ENCODE measurements at places on chromosomes 7 and 10.

DNA sequence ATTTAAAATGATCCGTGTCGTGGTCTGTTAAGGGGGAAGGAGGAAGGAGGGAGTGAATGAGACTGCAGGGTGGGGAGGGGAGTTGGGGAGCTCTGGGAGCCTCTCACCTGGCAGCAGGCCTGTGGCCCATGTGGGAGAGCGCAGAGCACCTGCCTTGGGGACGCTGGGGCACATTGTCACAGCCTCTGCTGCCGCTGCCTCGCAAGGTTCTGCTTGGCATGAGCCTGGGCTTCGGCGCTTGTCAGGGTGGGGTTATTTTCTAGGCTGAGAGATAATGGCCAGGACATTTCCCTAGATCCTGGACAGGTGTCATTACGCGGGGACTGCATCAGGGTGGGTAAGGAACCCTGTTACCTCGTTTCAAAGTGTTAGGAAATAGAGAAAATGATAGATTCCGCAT lies 2.2 kb upstream of the SUN1 start:
- no peak for DNase-seq

- no peak for DNase-seq
These were observed 7.3 kb upstream of the KLHDC10 start for GRCh38 chr7:130063036-130063435.

GRCh38 chr10:24513155-24513554 lies 210.5 kb downstream of the ARHGAP21 start:
- no peak for DNase-seq

DNA sequence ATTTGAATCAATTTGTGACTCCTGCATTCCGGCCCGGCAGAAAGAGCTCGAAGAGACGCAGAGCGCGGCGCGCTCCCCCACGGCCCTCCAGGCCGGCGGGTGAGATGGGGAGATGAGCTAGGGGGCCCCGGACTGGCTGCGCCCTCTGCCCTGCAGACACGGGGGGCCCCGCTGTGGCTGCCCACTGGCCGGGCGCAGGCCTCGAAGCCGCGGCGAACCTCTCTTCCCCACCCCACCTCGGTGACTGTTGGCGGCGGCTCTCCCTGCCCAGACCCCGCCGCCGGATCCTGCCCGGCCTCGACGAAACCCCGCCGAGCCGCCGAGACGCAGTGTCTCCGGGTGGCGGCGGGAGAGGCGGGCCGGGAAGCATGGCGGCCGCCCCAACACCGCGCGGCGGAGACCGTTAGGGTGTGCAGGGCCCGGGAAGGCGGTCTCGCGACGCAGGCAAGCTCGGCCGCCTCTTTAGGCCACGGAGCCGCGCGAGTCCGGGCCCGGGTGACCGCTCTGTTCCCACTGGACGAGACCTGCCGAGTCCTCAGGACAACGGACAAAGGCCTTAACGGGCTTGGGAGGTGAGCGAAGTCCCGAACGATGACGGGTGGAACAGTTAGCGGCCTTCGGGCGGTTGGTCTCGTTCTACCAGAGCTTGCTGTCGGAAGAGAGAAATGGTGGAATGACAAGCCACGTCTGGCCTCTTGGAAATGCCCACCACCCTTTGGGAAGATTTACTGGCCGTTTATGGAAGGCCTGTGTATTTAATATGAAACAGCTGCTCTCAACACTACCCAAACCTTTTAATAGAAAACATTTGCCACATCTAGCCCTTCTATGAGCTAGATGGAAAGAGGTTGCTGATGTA lies 24.3 kb downstream of the NUP42 start:
- DNase-seq, result no peak

- DNase-seq, result peak; percentile 47
These were observed 1.3 kb downstream of the SP8 start for GRCh38 chr7:20785157-20786048.

DNA sequence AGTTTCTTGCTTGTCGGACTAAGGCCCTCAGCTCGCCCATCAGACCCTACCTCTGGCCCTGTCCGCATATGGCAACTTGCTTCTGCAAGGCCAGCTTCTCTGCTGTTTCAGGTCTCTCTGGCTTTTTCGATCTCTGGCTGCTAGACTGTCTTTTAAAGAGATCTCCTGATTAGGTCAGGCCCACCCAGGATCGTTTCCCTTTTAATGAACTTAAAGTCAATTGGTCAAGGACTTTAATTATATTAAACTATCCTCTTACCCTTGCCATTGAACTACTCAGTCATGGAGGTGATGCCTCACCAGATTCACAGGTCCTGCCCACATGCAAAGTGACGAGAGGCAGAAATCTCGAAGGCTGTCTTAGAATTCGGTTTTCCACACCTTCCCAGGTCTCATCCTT lies 670.9 kb downstream of the GATA3 start:
- DNase-seq, result no peak

GRCh38 chr10:62297857-62298256 lies 29.2 kb upstream of the RTKN2 start:
- DNase-seq, result no peak

DNA sequence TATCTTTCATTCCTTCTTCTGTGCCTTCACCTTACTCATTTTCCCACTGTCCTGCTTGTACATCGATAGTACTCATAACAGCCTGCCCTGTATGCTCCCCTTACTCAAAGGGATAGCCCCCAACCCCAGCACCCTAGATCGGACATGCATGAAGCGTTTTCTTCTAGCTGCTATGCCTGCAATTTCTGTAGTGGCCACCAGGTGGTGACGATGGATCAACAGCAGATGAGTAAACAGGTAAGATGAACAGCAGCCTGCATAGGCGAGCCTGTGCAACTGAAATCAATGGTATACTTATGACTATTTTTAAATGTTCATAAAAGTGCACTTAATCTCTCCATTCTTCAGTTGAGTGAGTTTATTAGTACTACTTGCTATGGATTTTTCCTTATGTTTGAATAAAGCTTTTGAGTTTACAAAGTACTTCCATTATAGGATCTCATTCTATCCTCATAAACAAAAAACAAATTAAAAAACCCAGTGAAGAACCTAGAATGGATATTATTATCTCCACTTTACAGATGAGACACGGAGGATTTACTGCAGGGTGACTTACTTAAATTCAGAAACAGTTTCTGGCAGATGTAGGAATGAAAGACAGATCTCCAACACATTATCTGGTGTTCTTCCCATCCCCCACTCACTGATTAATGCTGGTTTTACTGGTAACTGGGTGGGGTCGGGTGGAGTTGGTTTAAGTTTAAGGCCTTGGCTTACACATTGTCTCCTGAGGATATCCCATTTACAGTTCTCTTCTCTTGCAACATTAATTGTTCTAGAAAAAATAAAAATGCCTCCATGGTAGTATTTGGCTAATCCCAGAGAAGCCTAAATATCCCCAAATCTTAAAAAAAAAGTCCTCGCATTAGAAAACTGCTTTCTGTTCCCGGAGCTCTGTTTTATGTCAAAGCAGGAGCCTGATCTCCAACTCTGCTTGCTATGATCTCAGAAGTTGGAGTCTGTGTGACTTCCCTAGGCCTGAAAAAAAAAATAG lies 222.1 kb downstream of the GLI3 start:
- no peak for DNase-seq

- DNase-seq, result peak; percentile 8
These were observed 83.5 kb downstream of the GNAT3 start for GRCh38 chr7:80428161-80429054.

- DNase-seq, result no peak
These were observed 75.6 kb upstream of the DDC start for GRCh38 chr7:50640779-50641178.

- no peak for DNase-seq
These were observed 49.7 kb downstream of the C10orf120 start for GRCh38 chr10:122649903-122650302.

DNA sequence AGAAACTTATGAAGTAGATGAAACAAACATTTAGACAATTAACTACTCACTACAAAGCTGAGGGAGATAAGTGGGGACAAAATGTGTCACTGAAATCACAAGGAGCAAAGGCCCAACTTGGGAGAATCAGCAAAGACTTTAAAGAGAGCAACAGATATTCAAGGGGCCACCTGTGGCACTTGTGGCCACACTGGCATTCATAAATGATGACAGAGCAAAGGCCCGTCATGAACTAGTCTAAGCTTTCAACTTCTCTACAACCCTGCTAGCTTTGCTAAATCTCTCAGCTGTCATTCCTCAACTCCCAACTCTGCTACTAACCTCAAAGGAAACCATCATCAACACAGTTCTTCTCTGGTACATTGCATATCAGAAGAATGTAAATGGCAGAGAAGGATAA lies 178.4 kb downstream of the CPEB3 start:
- DNase-seq, result no peak

- DNase-seq, result no peak
These were observed 13.8 kb downstream of the RSBN1L start for GRCh38 chr7:77710067-77710466.

- no peak for DNase-seq
These were observed 225.9 kb downstream of the WDR11 start for GRCh38 chr10:121076776-121077715.
